ENCODE measurements at places on chromosomes 2 and 18.

DNA sequence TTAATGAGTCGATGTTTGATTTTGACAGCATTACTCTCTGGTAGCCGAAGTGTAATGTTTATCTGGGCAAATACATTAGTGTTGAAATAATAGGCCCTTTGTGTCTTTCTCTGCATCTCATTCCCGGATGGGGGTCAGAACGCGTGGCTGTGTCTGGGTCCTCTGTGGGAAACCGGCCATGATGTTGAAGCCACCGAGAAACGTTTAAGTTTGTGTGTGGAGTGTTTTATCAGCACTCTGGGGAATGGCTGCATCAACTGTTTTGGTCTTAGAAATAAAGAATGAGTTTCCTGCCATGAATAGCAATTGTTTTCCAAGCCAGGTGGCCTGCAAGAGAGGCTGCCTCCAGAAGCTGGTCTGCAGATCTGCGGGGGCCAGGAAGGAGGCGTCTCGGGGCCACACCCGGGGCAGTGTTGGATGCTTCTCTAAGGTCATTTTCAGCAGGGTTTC, 69.7 kb downstream of the RNF144A start:
- DNase-seq, result no peak

DNA sequence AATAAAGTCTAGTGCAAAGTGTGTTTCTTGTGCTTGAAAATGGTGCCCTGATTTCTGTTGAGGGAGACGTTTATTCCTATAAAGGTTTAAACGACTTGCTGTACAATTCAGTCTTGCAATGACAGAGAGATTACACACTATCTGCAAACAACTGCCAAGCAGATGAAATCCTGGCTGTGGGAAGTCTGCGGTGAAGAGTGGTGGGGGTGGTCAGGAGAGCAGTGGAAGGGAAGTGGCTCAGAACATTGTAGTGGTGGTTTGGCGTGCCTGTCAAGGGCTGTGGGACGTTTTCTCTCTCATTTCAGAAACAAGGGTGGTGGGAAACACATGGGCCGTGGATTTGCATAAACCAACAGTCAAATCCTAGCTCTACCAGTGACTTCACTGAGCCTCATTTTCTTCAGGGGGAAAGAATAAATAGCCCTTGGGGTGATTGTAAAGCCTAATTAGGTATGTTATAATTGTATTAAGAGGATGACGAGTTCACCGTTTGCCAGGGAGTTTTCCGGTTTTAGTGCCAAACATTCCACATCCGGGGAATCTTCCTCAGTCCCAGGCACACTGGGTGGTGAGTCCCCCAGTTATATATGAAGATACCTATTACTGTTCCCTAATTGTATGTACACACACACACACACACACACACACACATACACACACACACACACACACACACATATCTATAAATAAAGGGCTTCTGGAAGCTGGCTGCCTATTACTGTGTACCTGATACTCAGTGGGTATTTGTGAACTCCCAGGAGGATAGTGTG, 115.0 kb downstream of the SPTBN1 start:
- peak; percentile 66 for DNase-seq

DNA sequence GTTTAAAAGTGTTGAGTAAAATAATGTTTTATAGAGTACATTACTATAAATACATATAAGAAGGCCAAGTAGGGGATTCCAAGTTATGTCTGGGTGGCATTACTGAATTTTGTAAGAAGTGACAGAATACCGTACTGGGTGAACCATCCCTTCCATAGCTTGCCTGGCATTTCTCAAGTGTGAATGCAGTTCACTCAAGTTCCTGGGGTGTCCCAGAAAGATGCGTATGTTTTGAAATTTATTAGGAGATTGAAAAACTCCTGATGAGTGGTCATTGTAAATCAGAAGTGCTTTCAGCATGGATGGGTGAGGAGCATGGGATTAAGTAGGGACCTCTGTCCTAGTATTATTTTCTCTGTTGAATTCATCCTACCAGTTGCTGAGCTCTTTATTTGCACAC, 103.2 kb downstream of the VAPA start:
- DNase-seq, result no peak

DNA sequence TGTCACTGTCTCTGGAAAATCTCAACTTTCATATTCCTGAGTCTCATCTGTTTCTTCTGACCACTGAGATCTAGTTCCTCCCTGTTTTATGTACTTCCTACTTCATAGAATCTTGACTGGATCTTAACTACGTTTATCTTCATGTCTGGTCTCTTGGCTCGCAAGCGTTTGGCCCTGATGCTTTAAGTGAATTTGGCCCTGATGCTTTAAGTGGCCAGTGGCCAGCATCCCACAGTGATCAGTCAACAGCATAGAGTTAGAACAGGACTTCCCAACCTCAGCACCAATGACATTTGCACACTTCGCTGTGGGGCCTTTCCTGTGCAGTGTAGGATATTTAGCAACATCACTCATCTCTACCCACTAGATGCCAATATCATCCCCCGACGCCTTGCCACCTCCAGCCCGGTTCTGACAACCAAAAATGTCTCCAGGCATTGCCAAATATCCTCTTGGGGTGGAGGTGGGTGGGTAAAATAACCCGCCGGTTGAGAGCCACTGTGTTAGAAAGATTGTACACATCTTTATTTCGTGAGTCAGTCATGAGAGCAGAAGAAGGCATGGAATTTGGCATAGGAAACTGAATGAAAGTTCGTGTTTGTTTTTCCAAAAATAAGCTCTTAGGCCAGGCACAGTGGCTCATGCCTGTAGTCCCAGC, 12.2 kb downstream of the TM4SF20 start:
- no peak for DNase-seq

GRCh38 chr2:390959-391358, 103.1 kb upstream of the ALKAL2 start:
- no peak for DNase-seq

DNA sequence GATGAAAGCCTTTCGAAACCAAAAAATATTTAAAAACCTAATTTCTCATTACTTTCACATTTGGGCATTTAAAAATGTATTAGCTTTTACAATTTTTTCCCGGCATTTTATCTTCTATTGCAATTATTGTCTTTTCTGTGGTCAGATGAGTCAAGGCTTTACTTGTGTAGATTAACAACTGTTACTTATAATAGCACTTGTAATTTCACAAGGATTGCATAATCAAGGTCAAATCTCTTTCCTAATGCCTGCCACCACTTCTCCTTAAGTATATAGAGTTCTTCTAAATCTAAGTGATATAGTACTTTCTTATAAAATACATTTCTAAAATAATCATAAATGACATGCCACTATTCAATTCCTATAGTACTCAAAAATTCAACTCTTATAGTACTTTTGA, 67.2 kb downstream of the SLC8A1 start:
- DNase-seq, result no peak

GRCh38 chr18:45365835-45366234, 249.4 kb upstream of the SLC14A2 start:
- DNase-seq, result no peak

GRCh38 chr2:173523497-173523896, 168.8 kb downstream of the CDCA7 start:
- no peak for DNase-seq

DNA sequence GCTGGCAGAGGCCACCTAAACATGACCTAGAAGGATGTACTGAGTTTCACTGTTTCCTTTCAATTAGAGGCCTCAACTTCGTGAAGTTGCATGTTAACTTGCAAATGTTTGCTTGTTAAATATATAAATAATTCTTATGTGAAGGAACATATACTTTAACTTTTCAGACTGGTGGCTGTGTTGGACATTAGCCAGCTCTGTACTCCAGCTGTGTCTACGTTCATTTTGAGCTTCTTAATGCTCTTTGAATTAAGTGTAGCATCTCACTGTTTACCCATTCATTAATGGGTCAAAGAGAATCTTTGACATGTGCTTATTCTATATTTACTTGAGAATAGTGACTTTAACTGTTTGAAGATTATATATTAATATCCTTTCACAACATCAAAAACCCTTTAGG, 823.2 kb upstream of the ID2 start:
- no peak for DNase-seq

DNA sequence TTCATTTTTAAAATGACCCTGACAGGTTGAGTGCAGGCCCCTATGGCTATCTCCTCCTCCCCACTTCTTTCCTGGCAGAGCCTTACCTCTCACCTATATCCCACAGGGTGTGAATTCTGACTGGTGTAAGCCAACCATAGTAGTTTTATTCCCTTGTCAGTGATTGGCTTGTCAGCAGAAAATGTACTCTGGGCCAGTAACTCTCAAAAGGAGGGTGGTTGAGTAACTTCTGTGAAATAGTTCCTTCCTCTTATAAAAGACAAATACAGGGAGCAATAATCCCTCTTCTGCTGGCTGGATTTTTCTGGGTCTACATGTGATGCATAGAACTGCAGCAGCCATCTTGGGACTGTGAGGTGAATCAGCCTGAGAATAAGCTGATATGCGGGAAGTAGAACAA, 83.4 kb downstream of the RAPH1 start:
- DNase-seq, result no peak

DNA sequence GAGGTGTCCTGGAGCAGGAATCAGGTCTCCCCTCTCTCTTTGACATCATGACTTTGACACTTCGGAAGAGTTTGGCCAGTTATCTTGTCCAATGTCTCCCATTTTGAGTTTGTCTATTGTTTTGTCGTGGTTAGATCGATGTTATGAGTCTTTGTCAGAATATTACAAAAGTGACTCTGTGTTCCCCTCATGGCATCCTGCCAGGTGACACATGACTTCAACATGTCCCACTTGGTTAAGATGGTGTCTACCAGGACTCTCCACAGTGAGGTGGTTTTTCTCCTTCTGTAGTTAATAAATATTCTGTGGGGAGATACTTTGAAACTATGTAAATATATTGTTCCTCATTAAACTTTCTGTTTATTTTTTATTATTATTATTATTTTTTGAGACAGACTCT, 76.6 kb upstream of the BZW1 start:
- DNase-seq, result no peak

GRCh38 chr2:16155766-16156165, 215.4 kb downstream of the MYCN start:
- DNase-seq, result no peak

DNA sequence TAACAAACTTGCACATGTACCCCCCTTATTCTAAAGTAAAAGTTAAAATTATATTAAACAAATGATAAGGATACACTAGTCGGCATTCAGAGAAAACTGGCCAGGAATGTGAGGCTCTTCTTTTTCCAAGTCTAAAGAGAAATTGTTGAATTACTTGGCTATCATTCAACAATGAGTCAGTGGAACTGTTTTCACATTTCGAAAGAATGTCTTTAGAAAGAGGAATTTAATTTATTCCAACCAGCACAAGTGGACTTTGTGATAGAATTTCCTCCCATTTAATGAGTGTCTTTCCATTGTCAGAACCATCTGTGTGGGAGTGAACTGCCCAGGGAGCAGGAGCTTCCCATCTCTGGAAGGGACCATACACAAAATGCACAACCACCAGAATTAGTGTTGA, 792.2 kb downstream of the EPHA4 start:
- DNase-seq, result no peak

DNA sequence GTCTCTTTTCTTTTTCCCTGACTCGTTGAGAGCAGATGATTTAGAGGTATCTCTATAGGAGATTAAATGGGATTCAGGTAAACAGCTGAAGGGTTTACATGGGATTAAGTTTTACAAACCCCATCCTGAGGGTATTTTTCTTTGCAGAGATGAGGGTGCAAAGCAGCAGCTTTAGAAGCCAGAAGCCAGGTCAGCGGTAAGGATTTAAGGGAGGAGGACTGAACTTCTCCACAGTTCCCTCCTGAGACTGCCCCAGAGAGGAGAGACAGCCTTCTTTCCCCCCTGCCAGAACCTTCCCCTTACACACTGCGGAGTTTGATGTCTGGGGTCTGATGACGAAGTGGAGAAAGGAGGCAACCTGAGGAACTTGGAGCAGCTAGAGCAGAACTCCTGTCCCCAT, 220.1 kb downstream of the PRKCE start:
- DNase-seq, result no peak

- no peak for DNase-seq
These were observed 13.3 kb upstream of the CYP20A1 start for GRCh38 chr2:203225423-203226039.

DNA sequence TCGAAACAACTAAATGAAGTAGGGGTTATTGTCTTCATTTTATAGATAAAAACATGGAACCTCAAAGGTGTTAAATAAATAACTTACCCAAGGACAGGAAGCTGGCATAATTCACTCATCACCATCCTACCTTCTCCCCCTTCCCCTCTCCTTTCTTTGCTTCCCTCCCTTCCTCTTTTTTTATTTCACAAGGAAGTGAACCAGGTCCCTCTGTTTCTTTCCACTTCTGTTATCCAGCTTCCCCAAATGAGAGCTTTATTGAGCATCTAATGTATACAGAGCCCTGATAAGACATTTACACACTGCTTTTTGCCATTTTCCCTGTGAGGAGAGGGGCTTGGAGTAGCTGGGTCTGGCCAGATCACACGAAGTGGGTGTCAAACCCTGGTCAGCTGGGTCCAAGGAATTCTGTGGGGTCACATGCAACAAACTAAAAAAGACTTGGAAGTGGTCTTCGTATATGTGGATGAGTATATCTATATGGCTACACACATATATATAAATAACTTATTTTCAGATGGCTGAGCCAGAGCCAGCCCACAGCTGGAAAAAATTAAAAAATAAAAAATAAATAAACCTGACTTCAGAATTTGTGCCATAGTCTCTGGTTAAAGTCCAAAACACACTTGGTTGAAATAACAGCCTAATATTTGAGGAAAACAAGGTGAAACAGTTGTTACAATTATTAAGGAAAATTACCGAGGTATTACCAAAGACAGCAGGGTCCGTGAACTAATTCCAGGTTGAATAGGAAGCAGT, 49.3 kb upstream of the FOSL2 start:
- DNase-seq, result no peak

DNA sequence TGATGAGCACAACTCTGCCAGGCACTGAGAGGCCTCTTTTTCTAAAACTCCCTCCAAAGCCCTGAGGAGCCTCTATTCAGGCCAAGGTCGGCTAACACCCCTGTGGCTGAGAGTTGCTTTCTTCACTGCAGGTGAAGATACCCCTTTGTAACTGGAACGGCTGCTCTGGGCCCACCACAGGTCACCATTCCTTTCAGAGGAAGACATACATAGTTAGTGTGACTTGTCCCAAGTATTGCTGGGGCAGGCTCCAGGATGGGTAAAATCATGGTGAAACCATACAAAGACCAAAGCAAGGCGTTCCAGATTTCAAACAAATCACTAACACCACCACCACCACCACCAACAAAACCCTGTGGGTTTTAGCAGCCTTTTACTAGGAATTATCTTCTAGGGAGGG, 36.8 kb downstream of the CHST10 start:
- DNase-seq, result no peak
